ENCODE measurements at places on chromosomes 3 and 15. TPM values are rescaled to one million over a fixed set of nuclear protein-coding genes. Genes with fewer than 3 reads are reported as not detected.

GRCh38 chr15:101431748-101432147, 57.8 kb downstream of the PCSK6 start:
- no peak for DNase-seq

- no peak for DNase-seq
Measured at GRCh38 chr15:74170071-74170844, 3.3 kb upstream of the ISLR start.

DNA sequence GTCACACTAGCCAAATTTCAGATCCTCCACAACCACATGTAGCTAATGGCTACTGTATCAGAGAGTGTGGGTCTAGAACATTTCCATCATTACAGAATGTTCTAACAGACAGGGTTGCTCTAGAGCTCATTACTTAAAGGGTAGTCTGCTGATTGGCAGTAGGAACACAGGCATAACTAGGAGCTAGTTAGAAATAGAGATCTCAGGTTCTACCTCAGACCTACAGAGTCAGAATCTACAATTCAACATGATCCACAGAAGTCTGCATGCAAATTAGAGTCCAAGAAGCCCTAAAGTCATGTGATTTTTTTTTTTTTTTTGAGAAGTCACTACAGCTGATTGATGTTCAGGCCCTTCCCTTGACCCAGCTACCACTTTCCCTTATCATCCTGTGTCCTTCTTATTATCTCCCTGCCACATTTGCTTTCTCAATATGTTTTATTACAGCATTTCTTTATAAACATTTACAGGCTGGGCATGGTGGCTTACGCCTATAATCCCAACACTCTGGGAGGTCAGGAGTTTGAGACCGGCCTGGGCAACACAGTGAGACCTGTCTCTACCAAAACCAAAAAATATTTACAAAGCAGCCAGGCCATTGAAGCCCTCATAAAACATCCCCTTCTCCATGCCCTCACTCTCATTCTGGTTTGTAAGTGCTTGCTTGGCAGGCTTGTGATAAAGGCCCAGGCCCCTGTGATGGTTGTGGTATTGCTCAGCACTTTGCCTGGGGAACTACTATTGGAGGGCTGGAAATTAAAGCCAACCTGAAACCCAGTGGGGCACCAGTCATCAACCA, 3.8 kb upstream of the ABHD5 start:
- DNase-seq: no peak

DNA sequence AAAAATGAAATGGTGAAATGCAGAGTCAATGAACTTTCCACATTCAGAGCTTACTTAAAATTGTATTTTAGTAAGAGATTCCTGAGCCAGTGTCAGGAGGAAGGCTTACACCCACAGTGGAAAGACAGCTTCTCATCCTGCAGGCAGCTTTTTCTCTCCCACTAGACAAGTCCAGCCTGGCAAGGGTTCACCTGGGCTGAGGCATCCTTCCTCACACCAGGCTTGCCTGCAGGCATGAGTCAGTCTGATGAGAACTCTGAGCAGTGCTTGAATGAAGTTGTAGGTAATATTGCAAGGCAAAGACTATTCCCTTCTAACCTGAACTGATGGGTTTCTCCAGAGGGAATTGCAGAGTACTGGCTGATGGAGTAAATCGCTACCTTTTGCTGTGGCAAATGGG, 3.1 kb downstream of the CCR4 start:
- DNase-seq: no peak

The ZDHHC3 gene
- total RNA-seq: 60.7 TPM

The SLC22A13 gene
- not detected for total RNA-seq

DNA sequence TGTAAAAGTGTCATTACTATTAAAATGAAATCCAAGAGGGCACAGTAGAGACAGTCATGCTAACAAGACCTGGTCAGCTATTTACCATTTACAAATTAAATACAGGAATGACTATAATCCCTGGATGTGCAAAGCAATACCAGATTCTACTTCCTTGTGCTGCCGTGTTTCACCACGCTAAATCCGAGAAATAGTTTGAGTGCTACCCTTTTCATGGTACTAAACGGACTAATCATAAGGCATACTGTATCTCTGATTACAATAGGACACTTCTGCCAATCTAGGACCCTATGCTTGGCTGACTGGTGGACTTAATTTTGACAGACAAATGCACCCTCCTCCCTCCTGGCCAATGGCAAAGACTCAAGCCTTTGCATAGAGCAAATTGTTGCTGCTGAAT, 63.0 kb upstream of the NR2F2 start:
- DNase-seq: no peak

DNA sequence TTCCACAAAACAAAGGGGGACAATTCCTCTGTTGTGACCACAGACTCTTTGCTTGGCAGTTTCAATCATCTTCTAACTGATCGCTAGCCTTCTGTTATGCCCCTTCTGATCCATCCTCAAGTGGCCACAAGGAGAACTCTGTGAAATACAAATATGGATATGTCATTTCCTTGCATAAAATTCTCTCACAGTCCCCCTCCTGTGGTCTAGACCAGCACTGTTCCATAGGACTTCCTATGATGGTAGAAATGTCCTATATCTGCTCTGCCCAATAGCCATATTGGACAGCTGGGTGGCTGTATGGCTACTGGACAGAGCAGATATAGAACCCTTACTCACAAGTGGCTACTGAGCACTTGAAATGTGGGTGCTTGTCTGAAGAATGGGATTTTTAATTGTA, 25.9 kb upstream of the SNRK start:
- DNase-seq: peak; percentile 33
